ENCODE measurements at places on chromosomes 6 and 20.

DNA sequence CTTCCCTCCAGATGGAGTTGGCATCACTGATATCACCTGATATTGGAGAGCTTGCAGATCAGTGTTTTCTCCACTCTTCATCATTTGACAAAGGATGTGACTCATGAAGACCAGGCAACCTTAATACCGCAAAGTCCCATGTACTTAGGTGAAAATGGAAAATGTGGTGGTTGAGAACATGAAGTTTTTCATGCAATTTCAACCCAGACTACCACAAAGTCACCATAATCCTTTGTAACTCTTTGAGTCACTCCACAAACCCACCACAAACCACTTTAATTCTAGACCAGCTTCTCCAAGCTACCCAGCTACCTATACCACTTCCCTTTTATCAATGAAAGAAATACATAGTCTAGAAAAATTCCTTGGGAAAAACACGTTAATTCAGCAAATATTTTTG is 7.1 kb downstream of the NHLRC1 start:
- DNase-seq, result no peak

GRCh38 chr20:6384956-6385486 is 262.2 kb upstream of the FERMT1 start:
- DNase-seq, result no peak

GRCh38 chr6:114690625-114691024 is 347.8 kb upstream of the HS3ST5 start:
- DNase-seq, result no peak

- DNase-seq, result no peak
Observed at GRCh38 chr20:6993011-6993410, 225.5 kb downstream of the BMP2 start.
